Small intestine (tissue), 16 donors: ENCODE measurements at places on chromosomes 4 and X.
A peak's percentile ranks its signal among the peaks of the same experiment; 100 is the strongest.

- no peak for DNase-seq
- H3K27me3 ChIP-seq = no peaks in the 10 kb centered on the region
- H3K4me3 ChIP-seq = no peak overlapping the region
- no peak overlapping the region for H3K27ac ChIP-seq
- no peaks in the 10 kb centered on the region for H3K4me1 ChIP-seq
- no peaks in the 10 kb centered on the region for H3K36me3 ChIP-seq
Measured at GRCh38 chr4:101888472-101888871, 97.9 kb downstream of the BANK1 start.

DNA sequence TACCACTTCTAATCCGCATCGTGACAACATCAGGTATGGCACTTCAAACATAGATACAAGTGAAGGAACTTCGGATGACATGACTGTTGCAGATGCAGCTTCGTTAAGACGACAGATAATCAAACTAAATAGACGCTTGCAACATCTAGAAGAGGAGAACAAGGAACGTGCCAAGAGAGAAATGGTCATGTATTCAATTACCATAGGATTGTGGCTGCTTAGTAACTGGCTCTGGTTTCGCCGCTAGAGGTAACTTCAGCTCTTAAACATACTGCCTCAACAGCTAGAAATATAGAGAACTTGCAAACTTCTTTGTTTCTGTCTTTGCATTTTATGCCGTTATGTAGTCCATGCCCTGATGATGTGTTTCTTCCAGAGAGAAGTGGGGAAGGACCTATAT lies 530.8 kb upstream of the DIPK2B start:
- H3K27ac ChIP-seq = no peak overlapping the region
- H3K36me3 ChIP-seq = no peaks in the 10 kb centered on the region
- H3K27me3 ChIP-seq = no peaks in the 10 kb centered on the region
- H3K4me1 ChIP-seq = no peaks in the 10 kb centered on the region

GRCh38 chr4:182890202-182890601 lies 27.0 kb downstream of the DCTD start:
- H3K27me3 ChIP-seq = no peaks in the 10 kb centered on the region
- peaks cover 23% of the 10 kb centered on the region for H3K36me3 ChIP-seq
- H3K27ac ChIP-seq = no peak overlapping the region

GRCh38 chrX:41276661-41277506 lies 57.1 kb upstream of the DDX3X start:
- H3K4me3 ChIP-seq = peak overlapping the region; percentile 37
- no peaks in the 10 kb centered on the region for H3K4me1 ChIP-seq
- peak; percentile 11 for DNase-seq
- H3K27ac ChIP-seq = peak overlapping the region; percentile 16
- H3K36me3 ChIP-seq = no peaks in the 10 kb centered on the region

DNA sequence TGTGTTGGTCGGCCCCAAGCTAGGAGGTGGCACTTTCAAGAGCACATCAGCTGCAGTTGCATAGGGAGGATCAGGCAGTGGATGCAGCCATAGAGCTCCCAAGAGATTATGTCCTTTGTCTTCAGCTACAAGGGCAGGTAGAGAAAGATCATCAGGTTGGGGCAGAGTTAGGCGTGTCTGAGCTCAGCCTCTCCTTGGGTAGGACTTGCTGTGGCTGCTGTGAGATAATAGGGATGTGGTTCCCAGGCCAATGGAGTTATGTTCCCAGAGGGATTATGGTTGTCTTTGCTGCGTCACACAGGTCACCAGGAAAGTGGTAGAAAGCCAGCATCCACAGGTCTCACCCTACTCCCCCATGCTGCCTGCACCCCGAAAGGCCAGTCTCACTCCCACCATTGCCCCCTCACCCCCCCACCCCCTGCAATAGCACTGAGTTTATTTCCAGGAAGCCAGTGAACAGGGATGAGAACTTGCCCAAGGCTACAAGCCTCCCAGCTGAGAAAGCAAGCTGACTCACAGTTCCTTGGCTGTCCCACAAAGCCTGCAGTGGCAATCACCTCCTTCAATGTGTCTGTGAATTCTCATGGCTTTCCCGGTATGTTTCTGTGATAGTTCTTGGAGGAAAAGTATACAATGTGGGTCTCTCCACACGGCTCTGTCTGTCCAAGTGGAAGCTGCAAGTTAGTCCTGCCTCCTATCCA lies 148.4 kb downstream of the STPG2 start:
- DNase-seq = no peak
- H3K36me3 ChIP-seq = no peaks in the 10 kb centered on the region
- H3K4me3 ChIP-seq = no peak overlapping the region
- no peaks in the 10 kb centered on the region for H3K27me3 ChIP-seq
- no peaks in the 10 kb centered on the region for H3K4me1 ChIP-seq

GRCh38 chr4:39365360-39365759 lies 802 bp downstream of the RFC1 start:
- H3K27me3 ChIP-seq = no peaks in the 10 kb centered on the region
- no peak for DNase-seq
- peak overlapping the region; percentile 89 for H3K27ac ChIP-seq

DNA sequence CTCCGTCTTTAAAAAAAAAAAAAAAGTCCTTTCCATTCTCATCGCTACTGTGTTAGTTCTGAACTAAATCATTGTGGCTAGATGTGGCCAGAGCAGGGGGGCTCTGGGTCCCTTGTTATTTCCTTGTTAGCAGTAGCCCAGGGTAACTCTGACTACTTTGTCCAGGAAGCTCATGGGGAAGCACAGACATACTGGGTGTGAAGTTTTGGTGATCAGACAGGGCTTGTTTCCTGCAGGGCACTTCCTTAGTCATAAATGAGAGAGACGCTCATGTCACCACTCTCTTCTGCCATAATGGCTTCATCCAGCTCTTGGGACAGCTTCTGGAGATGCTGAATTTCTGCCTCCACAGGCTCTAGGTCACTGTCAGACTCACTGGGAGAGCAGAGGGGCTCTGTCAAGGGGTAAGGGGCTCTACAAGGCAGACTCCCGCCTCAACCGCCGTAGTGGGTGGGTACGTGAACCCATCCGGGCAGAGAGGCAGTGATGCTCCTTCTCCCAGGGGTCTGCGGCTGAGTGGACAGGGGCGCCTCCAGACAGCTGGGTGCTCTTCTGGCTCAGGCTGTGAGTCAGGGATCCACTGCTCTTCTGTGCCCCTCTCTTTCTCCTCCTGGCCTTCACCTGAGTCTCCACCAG lies 12.9 kb downstream of the STIM2 start:
- DNase-seq = no peak
- no peaks in the 10 kb centered on the region for H3K36me3 ChIP-seq
- H3K4me3 ChIP-seq = no peak overlapping the region
- H3K4me1 ChIP-seq = peaks cover 5% of the 10 kb centered on the region

GRCh38 chr4:102403116-102403515 lies 57.8 kb upstream of the SLC39A8 start:
- no peak overlapping the region for H3K4me3 ChIP-seq
- no peak overlapping the region for H3K27ac ChIP-seq
- H3K36me3 ChIP-seq = no peaks in the 10 kb centered on the region
- DNase-seq = no peak

GRCh38 chrX:131747173-131747572 lies 203.3 kb downstream of the OR13H1 start:
- DNase-seq = no peak
- H3K4me1 ChIP-seq = no peaks in the 10 kb centered on the region
- H3K4me3 ChIP-seq = peak overlapping the region; percentile 62
- H3K27ac ChIP-seq = no peak overlapping the region

DNA sequence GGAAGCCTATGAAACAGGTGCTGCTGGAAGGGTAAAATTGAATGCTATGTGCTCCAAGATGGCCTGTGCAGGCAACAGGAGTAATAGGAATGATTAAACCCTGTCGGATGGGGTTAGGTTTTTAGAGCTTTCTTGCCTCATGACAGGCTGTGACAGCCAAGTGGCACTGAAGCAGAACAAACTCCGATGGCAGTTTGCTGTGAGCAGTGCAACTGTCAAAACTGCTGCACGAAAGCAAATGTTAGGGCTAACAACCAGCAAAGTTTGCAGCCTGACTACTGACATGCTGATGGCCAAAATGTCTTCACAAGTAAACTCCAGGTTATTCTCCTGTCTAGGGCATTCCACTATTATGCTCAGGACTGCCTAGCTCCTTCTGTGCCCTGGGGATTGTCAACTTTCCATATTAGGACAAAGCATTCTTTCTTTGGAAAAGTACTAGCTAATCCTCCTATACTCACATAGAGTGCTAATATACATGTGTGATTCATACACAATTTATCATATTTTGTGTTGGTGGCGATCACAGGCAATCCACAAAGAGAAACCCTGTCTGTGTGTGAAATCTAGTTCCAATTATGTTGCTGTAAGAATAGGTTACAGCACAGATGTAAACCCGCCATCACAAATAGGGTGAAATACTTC lies 486.6 kb upstream of the TENM3 start:
- no peak overlapping the region for H3K4me3 ChIP-seq
- no peak for DNase-seq
- no peaks in the 10 kb centered on the region for H3K4me1 ChIP-seq

DNA sequence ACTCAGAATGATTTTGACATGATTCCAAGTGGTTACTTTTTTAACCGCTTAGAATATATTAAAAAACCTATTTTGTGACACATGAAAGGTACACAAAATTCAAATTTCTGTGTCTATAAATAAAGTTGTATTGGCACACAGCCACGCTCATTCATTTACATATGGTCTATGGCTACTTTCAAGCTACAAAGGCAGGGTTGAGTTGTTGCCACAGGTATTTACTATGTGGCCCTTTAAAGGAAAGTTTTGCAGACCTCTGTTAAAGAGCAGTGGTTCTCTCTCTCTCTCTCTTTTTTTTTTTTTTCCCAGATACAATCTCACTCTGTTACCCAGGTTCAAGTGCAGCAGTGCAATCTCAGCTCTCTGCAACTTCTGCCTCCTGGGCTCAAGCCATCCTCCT lies 23.0 kb downstream of the GPM6B start:
- no peak overlapping the region for H3K4me3 ChIP-seq
- no peak for DNase-seq
- no peaks in the 10 kb centered on the region for H3K27me3 ChIP-seq
- H3K36me3 ChIP-seq = no peaks in the 10 kb centered on the region
- no peak overlapping the region for H3K27ac ChIP-seq
- no peaks in the 10 kb centered on the region for H3K4me1 ChIP-seq

GRCh38 chr4:156945532-156945931 lies 26.1 kb downstream of the PDGFC start:
- no peak for DNase-seq
- H3K27me3 ChIP-seq = no peaks in the 10 kb centered on the region
- no peaks in the 10 kb centered on the region for H3K4me1 ChIP-seq
- no peak overlapping the region for H3K4me3 ChIP-seq
- no peaks in the 10 kb centered on the region for H3K36me3 ChIP-seq

GRCh38 chr4:166172619-166173018 lies 299.6 kb downstream of the TLL1 start:
- H3K27ac ChIP-seq = no peak overlapping the region
- no peaks in the 10 kb centered on the region for H3K36me3 ChIP-seq
- peak; percentile 49 for DNase-seq
- no peaks in the 10 kb centered on the region for H3K27me3 ChIP-seq
- H3K4me3 ChIP-seq = no peak overlapping the region

DNA sequence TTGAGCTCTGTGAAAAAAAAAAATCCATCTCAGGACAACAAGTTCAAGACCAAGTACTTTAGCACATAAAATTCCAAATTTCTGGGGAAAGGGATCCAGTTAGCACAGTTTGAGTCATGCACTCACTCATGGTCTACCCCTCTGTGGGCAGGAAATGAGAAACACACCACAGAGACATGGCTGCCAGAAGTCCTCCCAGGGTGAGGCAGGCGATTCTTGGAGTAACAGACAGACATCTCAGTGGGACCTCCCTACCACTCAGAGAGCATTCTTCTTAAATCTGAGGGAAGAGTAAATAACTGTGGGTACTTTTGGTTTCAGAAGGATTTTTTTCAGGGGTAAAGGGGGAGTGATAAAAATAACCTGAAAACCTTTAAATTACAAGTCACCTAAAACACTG lies 14.1 kb downstream of the CXCL1 start:
- H3K4me1 ChIP-seq = no peaks in the 10 kb centered on the region
- no peaks in the 10 kb centered on the region for H3K36me3 ChIP-seq
- no peaks in the 10 kb centered on the region for H3K27me3 ChIP-seq
- DNase-seq = no peak
- no peak overlapping the region for H3K4me3 ChIP-seq
- no peak overlapping the region for H3K27ac ChIP-seq

GRCh38 chrX:104665691-104666090 lies 99.7 kb downstream of the IL1RAPL2 start:
- no peak for DNase-seq
- no peak overlapping the region for H3K4me3 ChIP-seq
- no peaks in the 10 kb centered on the region for H3K4me1 ChIP-seq
- peaks cover 2% of the 10 kb centered on the region for H3K27me3 ChIP-seq
- no peak overlapping the region for H3K27ac ChIP-seq
- H3K36me3 ChIP-seq = no peaks in the 10 kb centered on the region

GRCh38 chr4:102223461-102223860 lies 121.8 kb downstream of the SLC39A8 start:
- no peak for DNase-seq
- H3K27me3 ChIP-seq = no peaks in the 10 kb centered on the region
- H3K4me3 ChIP-seq = no peak overlapping the region
- no peak overlapping the region for H3K27ac ChIP-seq
- no peaks in the 10 kb centered on the region for H3K36me3 ChIP-seq

GRCh38 chr4:74878323-74878722 lies 54.6 kb upstream of the PARM1 start:
- peaks cover 3% of the 10 kb centered on the region for H3K4me1 ChIP-seq
- no peaks in the 10 kb centered on the region for H3K36me3 ChIP-seq
- H3K27ac ChIP-seq = no peak overlapping the region
- H3K27me3 ChIP-seq = no peaks in the 10 kb centered on the region
- DNase-seq = no peak
- no peak overlapping the region for H3K4me3 ChIP-seq

DNA sequence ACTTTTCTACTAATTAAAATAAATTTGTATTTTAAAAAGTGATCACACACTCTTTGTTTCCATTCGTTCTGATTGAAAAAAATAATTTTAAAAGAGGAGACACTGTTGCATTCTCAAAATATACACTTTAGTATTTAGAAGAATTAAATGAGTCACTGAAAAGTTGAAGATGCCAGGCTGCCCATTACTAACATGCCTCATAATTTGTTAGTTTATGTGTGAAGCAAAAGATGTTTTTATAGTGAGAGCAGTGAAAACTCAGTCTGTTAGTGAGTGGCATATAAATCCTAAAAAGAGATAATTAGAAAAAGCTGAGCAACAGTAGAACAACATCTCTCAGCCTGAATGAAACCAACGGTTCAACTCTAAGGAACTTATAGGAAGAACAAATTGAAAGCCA lies 143.4 kb downstream of the CDS1 start:
- peaks cover 2% of the 10 kb centered on the region for H3K36me3 ChIP-seq
- no peaks in the 10 kb centered on the region for H3K27me3 ChIP-seq
- H3K4me1 ChIP-seq = no peaks in the 10 kb centered on the region
- no peak overlapping the region for H3K27ac ChIP-seq

- no peaks in the 10 kb centered on the region for H3K27me3 ChIP-seq
- H3K36me3 ChIP-seq = peaks cover 6% of the 10 kb centered on the region
Measured at GRCh38 chr4:169254546-169254983, 16.2 kb downstream of the SH3RF1 start.
